ENCODE measurements at places on chromosomes 2 and 18.

DNA sequence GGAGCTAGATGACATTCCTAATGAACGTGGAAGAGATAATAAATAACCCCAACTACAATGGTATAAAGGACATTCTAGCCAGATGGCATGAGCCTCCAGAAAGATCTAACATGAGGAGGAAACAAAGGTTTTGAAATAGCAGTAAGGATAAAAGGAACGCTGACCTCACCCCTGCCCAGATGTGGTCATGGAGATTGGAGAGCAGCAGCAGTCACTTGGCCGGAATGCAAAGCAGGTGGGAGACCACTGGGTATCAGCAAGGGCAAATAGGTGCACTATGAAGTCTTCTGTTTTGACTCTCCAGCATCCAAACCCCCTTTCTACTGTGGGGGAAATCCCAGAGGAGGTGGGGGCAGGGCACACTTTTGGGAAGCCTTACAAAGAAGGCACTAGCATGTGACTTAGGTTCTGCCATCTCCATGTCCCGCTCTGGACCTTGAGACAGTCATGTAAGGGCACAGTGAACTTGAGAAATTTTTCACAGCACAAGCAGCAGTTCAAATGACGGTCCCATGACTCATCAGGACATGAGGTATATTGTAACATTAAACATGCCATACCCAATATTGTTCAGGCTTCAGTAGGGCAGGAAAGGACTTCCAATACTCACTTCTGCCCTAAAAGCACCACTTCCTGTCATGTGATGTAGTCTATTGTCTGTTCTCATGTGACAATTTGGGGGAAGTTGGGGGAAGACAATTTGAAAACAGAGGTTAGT is 55.2 kb downstream of the METTL4 start:
- peak; percentile 71 for DNase-seq

DNA sequence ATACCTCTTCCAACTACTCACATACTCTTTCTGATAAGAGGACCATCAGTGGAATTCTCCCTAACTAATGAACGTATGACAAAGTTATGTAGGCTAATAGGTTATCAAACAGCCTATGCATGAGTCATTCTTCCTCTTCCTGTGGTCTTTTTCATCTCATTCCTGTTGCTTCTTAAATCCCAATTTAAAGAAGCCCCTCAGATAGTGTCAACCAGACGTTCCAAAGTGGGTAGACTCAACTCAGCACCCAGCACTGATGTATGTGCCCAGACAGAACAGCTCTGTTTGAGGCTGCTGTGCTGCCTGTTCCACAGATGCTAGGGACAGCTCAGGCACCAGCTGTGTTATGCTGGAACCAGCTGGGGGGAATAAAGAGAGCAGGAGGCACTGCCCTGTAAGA is 52.6 kb downstream of the CXCR4 start:
- no peak for DNase-seq

GRCh38 chr2:134718023-134718816 is 580 bp downstream of the TMEM163 start:
- DNase-seq: no peak

DNA sequence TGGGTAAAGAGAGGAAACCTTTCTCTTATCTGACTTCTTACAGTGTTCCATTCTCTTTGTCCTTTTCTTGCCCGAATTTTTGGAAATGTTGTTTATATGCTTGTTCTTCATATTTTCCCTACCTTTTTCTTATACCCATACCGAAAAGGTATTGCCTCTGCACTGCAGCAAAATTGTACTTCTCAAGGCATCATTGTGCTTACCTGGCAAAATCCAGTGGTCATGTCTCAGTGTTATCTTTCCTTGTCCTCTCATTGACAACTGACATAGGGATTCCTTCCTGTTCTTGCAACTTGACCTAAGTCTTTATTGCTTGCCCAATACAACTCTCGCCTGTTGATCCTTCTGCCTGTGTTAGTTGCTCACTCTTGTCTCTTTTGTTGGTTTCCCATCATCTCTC is 842.2 kb downstream of the CNTNAP5 start:
- no peak for DNase-seq

GRCh38 chr2:21183306-21183705 is 59.5 kb downstream of the TDRD15 start:
- DNase-seq: no peak

GRCh38 chr2:23388294-23388693 is 3.3 kb downstream of the KLHL29 start:
- no peak for DNase-seq

GRCh38 chr18:51593931-51594330 is 396.4 kb upstream of the MEX3C start:
- DNase-seq: no peak

GRCh38 chr2:212173756-212174510 is 364.7 kb downstream of the ERBB4 start:
- DNase-seq: no peak

DNA sequence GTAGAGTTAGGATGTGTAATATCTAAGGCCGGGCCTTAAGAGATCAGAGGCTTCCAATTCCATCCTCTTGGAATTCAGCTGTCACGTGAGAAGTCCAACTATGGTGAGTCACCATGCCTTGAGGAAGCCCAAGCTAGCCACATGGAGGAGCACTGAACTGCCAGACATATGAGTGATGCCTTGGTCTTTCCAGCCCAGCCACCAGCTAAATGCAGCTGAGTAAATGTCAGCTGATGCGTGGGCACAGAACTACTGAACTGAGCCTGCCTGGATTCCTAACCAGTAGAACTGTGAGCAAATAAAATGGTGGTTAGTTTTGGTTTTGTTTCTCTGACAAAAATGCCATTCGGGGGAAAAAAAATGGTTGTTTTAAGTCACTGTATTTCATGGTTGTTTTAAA is 153.7 kb upstream of the SERTAD2 start:
- peak; percentile 96 for DNase-seq

GRCh38 chr2:24490181-24490689 is 819 bp upstream of the NCOA1 start:
- no peak for DNase-seq

- DNase-seq: no peak
Observed at GRCh38 chr2:185208261-185208660, 530.3 kb upstream of the FSIP2 start.

GRCh38 chr2:242064364-242065250 is 195.1 kb downstream of the RTP5 start:
- DNase-seq: no peak

DNA sequence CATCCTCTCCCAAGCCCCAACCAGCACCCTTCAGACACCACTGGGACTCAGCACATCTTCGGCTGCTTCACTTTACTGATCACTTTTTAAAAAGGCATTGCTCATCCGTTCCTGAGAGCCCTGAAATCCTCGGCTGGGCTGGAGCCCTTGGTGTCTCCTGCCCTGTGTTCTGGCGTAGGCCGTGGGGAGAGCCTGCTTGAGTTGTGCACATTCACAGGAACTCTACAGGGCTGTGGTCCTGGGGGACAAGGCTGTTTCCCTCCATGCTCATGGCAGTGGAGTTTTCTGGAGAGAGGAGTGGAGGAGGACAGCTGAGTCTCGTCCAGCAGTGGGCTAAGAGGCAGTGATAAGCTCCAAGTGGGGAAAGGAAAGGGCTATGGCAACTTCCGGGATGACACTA is 15.9 kb downstream of the CENPA start:
- DNase-seq: no peak

GRCh38 chr2:18505703-18506341 is 54.6 kb downstream of the RDH14 start:
- DNase-seq: no peak
